ENCODE measurements at places on chromosomes 5 and 9.

GRCh38 chr9:133691191-133691590, 47.0 kb downstream of the SARDH start:
- no peak for ATAC-seq

- no peak for ATAC-seq
These were observed 123.4 kb downstream of the BASP1 start for GRCh38 chr5:17340819-17341218.

DNA sequence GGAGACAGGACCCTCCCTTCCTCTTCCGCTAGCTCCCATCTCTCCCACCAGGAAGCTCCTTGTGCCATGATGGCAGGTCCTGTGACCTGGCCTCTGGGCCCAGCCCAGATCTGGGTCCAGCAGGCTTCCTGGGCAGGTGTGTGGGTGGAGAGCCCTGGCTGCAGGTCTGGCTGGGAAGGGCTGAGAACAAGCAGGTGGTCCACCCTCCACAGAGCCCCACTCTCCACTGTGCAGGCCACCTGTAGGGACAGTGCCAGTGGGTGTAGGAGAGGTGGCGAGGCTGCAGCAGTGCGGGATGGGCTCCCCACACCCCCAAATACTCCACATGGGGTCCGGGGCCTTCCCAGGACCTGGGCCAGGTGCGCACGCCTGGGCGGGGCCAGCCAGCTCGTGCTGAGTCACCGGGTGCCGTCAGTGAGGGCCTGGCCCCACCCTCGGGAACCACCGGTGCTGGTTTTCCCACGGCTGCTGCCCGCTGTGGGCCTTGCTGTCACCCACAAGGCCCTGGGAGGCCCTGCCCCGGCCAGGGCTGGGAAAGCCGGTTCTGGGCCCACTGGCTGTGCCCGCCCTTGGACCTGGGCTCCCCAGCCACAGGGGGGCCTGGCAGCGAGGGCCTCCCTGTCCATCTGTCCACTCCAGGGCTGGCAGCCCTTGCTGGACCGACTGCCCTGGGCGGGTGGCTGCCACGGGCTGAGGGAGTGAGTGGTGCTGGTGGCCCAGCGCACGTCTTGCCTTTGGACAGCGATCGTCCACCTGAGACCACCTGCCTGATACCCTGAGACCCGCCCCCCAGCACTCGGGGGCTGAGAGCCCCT, 9.3 kb upstream of the NRARP start:
- ATAC-seq: peak; percentile 58

DNA sequence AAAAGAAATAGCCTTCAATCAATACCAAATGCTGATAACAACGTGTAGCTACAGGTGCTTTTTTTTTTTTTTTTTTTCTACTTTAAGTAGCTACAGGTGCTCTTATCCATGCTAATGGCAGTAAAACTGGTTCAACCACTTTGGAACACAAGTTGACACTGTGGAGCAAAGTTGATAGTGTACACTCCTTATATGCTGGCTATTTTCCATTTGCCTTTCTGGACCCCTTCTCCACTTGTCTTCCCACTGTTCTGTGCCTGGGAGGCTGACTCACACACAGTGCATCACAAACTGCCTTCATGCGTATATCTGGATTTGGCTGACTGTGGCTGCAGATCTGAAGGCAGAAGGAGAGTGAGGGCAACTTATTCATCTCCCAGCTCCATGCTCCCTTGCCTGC, 247.9 kb downstream of the MSX2 start:
- ATAC-seq: no peak

GRCh38 chr5:53784596-53784995, 224.2 kb downstream of the NDUFS4 start:
- no peak for ATAC-seq

- ATAC-seq: peak; percentile 55
These were observed 49.5 kb upstream of the SUSD1 start for GRCh38 chr9:112224401-112225289.
